ENCODE measurements at places on chromosomes 6 and 20. TPM values are rescaled to one million over a fixed set of nuclear protein-coding genes. Genes with fewer than 3 reads are reported as not detected.
A peak's percentile ranks its signal among the peaks of the same experiment; 100 is the strongest.

DNA sequence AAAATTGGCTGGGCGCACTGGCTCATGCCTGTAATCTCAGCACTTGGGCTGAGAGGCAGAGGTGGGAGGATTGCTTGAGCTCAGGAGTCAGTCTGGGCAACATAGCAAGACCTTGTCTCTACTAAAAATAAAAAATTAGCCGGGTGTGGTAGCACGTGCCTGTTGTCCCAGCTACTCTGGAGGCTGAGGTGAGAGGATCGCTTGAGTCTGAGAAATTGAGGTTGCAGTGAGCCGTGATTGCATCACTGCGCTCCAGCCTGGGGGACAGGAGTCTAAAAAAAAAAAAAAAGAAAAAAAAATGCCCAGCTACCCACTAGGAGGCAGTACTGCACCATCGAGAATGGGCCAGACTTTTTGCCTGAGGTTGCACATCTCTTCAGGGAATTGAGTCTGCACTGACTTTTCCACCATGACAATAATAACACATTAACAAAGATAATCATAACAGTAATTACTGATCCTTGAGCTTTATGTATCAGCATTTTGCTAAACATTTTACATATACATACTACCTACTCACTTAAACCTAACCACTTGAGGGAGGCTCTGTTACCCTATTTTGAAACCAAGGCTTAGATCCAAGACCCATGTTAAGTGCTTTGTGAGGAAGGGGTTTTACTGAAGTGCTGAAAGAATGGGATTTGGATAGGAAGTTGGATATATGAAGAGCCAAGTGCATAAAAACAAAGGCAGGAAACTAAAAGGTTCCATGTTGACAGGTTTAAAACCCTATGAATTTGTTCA, 21.0 kb downstream of the SRSF3 start:
- peak; percentile 59 for DNase-seq
- H3K4me3 ChIP-seq, result no peak overlapping the region
- no peaks in the 10 kb centered on the region for H3K27me3 ChIP-seq
- peaks cover 19% of the 10 kb centered on the region for H3K4me1 ChIP-seq
- no peaks in the 10 kb centered on the region for H3K36me3 ChIP-seq

DNA sequence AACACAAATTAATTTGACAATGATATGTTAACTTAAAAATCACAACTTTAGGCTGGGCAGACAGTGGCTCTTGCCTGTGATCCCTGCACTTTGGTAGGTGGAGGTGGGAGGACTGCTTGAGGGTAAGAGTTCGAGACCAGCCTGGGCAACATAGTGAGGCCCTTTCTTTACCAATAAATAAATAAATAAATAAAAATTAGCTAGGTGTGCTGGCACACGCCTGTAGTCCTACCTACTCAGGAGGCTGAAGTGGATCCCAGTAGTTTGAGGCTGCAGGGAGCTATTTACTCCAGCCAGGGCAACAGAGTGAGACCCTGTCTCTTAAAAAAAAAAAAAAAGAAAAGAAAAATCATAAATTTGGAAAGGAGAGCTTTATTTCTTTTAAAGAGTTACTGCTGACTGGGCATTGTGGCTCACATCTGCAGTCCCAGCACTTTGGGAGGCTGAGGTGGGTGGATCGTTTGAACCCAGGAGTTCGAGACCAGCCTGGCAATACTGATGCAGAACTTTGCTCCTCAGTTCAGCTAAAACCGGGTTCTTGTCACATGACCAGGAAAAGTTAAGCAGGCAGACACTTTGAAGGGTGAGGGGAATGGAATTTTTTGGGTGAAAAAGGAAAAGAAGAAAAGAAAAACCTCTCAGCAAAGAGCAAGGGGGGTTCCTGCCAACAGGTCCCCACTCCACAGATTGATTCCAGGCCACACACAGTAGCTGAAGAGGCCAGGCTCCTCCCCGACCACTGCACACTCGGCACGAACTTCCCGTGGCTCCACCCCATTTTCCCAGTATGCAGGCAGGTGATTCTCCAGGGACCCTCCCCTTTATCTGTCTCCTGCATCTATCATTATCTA, 44.0 kb upstream of the DDR1 start:
- H3K36me3 ChIP-seq, result no peaks in the 10 kb centered on the region
- H3K4me1 ChIP-seq, result no peaks in the 10 kb centered on the region

Gene GSTA2
- total RNA-seq, result 1.1 TPM

Gene BTNL2
- not detected for total RNA-seq

- H3K27ac ChIP-seq, result no peak overlapping the region
- peaks cover 15% of the 10 kb centered on the region for H3K36me3 ChIP-seq
- no peak overlapping the region for H3K4me3 ChIP-seq
Observed at GRCh38 chr6:154792761-154793160, 59.5 kb downstream of the SCAF8 start.

DNA sequence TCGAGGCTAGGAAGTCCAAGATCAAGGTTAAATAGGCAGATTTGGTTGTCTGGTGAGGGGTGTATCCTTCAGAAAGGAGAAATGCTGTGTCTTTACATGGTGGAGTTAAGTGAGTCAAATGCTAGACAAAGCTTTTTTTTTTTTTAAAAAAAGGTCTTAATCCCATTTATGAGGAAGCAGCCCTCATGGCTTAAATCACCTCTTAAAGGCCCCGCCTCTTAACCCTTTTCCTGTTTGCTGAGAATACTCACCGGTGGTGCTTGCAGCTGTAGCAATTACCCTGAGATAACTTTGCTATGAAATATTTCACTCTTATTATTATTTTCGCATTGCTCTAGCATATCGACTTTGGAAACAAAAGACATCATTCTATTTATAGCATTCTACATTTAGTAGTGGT, 30.8 kb downstream of the FBXO30 start:
- no peaks in the 10 kb centered on the region for H3K27me3 ChIP-seq
- H3K4me1 ChIP-seq, result no peaks in the 10 kb centered on the region
- no peak for DNase-seq
- H3K4me3 ChIP-seq, result no peak overlapping the region
- H3K27ac ChIP-seq, result no peak overlapping the region
- H3K36me3 ChIP-seq, result no peaks in the 10 kb centered on the region

Gene SLC17A9
- total RNA-seq, result 2.3 TPM

DNA sequence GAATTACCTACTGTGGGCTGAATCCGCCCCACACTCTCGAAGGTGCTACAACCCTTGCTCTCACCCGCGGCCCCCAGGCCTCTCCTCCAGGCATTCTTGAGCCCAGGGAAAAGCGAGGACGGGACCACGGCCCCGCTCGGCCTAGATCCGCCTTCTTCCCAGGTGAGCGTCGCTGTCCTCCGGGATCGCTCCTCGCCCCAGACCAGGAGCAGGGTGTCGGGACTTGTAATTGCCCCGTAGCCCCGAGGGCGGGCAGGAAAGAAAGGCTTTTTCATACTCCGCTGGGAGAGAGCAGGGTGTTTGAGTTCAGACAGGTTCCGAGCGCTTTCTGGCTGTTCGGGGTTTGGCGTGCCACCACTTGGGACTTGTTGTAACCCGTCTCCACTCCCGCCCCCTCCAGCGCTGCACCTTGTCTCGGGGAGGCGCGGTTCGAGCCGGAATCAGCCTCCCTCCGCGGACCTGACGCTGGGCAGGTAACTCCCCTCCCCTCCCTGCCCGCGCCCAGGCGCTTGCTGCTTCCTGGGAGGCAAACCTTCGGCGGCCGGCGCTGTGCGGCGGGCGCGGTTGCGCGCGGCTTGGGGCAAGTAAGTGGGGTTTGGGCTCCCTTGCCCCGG, at the start of gene FAM83B:
Gene FAM83B, plus strand, starts transcription at position 529 of the 614 bp plus-strand sequence. CDS start 23,476 bp downstream, outside the sequence.
- H3K27me3 ChIP-seq, result peaks cover 12% of the 10 kb centered on the region
- DNase-seq, result no peak
- no peak within 1 kb of the TSS for H3K27ac ChIP-seq
- no peaks in the 10 kb centered on the region for H3K36me3 ChIP-seq
- H3K4me3 ChIP-seq, result no peak within 1 kb of the TSS
- no peaks in the 10 kb centered on the region for H3K4me1 ChIP-seq

Gene RFX6
- total RNA-seq, result 1.4 TPM

- no peak overlapping the region for H3K27ac ChIP-seq
- DNase-seq, result no peak
- no peak overlapping the region for H3K4me3 ChIP-seq
- no peaks in the 10 kb centered on the region for H3K4me1 ChIP-seq
- no peaks in the 10 kb centered on the region for H3K27me3 ChIP-seq
- H3K36me3 ChIP-seq, result no peaks in the 10 kb centered on the region
Observed at GRCh38 chr6:43361269-43361668, 8.2 kb downstream of the ZNF318 start.

GRCh38 chr6:11368760-11369159, 136.3 kb upstream of the NEDD9 start:
- no peak overlapping the region for H3K4me3 ChIP-seq
- no peak overlapping the region for H3K27ac ChIP-seq
- H3K27me3 ChIP-seq, result no peaks in the 10 kb centered on the region

GRCh38 chr20:43514648-43514999, 7.1 kb downstream of the L3MBTL1 start:
- H3K4me1 ChIP-seq, result no peaks in the 10 kb centered on the region
- H3K27ac ChIP-seq, result no peak overlapping the region
- peak overlapping the region; percentile 60 for H3K4me3 ChIP-seq
- no peaks in the 10 kb centered on the region for H3K27me3 ChIP-seq
- DNase-seq, result peak; percentile 30

Gene CLVS2
- 0.55 TPM for total RNA-seq

DNA sequence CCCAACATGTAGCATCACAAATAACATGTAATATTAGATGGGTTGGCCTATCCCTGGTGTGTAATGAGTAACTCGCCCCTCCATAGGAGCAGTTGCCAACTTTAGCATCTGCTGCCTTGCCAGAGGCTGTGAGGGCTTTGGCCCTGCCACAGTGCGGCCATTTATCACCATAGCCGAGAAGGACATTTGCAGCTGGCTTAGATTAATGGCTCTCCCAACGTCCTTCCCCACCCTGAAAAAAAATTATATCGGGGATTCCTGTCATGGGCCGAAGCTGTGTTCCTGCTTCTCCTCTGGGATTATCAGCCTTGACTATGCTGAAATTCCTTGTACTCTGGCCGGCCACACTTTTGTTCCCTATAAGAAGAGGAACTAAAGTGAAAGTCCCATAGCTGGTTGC, 7.6 kb upstream of the ADIG start:
- no peaks in the 10 kb centered on the region for H3K36me3 ChIP-seq
- H3K4me3 ChIP-seq, result no peak overlapping the region
- no peaks in the 10 kb centered on the region for H3K4me1 ChIP-seq
- no peaks in the 10 kb centered on the region for H3K27me3 ChIP-seq
- no peak overlapping the region for H3K27ac ChIP-seq

Gene FAM162B
- 6.4 TPM for total RNA-seq

DNA sequence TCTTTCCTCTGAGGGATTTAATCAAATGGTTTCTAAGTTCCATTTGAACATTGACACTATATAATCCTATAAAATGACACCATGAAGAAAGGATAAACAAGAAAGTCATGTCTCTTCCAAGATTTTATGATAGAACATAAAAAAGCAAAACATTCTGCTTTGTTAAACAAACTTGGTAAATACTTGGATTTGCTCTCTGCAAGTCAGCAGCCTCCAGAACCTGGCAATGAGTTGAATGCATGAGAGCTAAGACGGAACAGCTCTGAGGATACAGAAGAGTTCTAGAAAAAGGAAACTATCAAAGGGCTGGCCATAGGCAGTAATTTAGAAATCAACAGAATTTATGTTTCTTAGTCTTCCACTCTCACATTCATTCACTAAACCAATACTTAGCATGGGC, 656.0 kb upstream of the ID4 start:
- no peak overlapping the region for H3K27ac ChIP-seq
- H3K36me3 ChIP-seq, result no peaks in the 10 kb centered on the region
- H3K27me3 ChIP-seq, result no peaks in the 10 kb centered on the region
- no peaks in the 10 kb centered on the region for H3K4me1 ChIP-seq
- H3K4me3 ChIP-seq, result no peak overlapping the region
- no peak for DNase-seq

DNA sequence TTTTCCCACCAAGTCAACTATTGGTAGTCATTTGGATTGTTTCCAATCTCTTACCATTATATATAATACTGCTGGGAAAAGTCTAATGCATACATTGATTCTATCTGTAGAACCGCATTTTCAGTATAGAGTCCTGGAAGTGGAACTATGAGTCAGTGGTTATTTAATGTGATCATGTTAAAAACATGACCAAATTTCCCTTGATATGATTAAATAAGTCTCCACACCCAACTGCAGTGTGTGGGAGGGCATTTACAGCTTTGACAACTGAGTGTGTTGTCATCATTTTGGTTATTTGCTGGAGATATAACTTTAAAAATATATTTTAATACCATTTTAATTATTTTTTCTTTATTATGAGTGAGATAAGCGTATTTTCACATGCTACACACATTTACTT, 1027.6 kb downstream of the EYS start:
- no peak overlapping the region for H3K27ac ChIP-seq
- no peaks in the 10 kb centered on the region for H3K4me1 ChIP-seq
- H3K27me3 ChIP-seq, result no peaks in the 10 kb centered on the region
- H3K36me3 ChIP-seq, result no peaks in the 10 kb centered on the region
- H3K4me3 ChIP-seq, result no peak overlapping the region
- no peak for DNase-seq

DNA sequence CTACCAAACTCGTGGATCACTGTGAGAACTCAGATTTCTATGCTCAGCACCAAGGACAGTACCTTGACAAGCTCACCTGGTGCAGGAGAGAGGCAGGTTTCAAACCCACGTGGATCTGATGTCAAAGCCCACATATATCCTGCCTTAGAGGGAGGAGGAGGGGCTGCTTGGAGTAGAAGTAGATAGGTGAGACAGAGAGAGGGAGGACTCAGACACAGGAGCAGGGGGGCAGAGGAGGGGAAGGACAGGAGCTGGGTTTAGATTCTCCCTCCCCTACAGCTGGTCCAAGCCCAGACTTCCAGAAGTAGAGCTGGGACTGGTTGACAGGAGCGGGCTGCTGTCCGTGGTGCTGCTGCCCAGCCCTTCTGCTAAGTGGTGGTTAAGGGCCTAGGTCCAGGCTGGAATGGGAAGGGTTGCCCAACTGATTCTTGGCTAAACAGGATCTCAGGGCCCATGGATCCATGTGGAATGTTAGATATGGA, 77.5 kb downstream of the CDH22 start:
- H3K4me1 ChIP-seq, result no peaks in the 10 kb centered on the region
- no peak overlapping the region for H3K27ac ChIP-seq
- no peaks in the 10 kb centered on the region for H3K36me3 ChIP-seq

Gene PDCD2
- total RNA-seq, result 82.7 TPM

Gene IL17F
- not detected for total RNA-seq

GRCh38 chr6:70221025-70221714, 81.7 kb downstream of the COL9A1 start:
- H3K27ac ChIP-seq, result no peak overlapping the region
- H3K36me3 ChIP-seq, result no peaks in the 10 kb centered on the region
- peak; percentile 12 for DNase-seq
- no peaks in the 10 kb centered on the region for H3K4me1 ChIP-seq
- H3K4me3 ChIP-seq, result no peak overlapping the region

DNA sequence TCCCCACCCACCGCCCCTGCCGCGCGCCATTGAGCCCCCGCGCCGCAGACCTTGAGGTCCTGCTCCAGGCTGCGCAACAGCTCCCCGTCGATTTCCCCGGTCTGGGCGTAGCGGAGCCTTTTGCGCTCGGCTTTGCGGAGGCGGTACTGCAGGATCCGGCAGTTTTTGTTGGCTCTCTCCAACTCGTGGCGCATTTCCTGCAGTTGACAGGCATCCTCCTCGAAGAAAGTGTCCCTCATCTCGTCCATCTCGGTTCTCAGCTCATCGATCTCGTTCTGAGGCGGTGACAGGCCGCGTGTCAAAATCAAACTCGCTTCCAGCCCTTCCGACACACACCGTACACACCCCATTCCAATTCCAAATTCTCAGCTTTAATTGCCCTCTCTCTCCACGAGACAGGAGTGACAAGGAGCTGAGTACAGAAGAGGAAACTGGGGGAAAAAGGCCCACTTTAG, 4.3 kb downstream of the MTCL3 start:
- peaks cover 11% of the 10 kb centered on the region for H3K4me1 ChIP-seq
- no peak overlapping the region for H3K4me3 ChIP-seq
- DNase-seq, result peak; percentile 58
- no peaks in the 10 kb centered on the region for H3K36me3 ChIP-seq
- H3K27me3 ChIP-seq, result peaks cover 4% of the 10 kb centered on the region
- no peak overlapping the region for H3K27ac ChIP-seq

Gene TMEM217
- 2.1 TPM for total RNA-seq

All from adrenal gland (tissue), 19 donors.